Mesendoderm (in vitro differentiated cells): ENCODE measurements at places on chromosomes 1 and 21.

- H3K27me3 ChIP-seq = no peaks in the 10 kb centered on the region
- DNase-seq = peak; percentile 74
- peak overlapping the region; percentile 85 for H3K4me3 ChIP-seq
- peaks cover 6% of the 10 kb centered on the region for H3K4me1 ChIP-seq
- no peaks in the 10 kb centered on the region for H3K36me3 ChIP-seq
These were observed 769 bp downstream of the NTPCR start for GRCh38 chr1:232951180-232951579.

DNA sequence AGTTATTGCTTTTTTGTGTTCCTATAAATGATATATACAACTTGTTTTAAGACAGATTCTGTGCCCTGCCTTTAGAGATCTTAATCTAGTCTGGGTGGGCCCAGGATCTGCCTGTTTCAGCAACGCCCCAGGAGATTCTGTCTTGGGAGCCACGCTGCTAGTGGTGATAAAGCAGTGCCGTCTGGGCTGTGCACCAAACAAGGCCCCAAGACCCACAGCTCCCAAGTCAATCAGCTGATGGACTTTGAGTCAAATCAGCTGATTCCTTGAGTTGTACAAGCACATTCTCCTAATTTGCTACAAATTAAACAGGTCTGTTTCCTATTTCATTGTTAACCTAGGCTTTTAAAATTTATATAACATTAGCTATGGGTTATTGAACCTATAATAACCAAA, 15.7 kb upstream of the SLC44A3 start:
- H3K36me3 ChIP-seq = no peaks in the 10 kb centered on the region
- H3K4me1 ChIP-seq = peaks cover 3% of the 10 kb centered on the region
- H3K27me3 ChIP-seq = no peaks in the 10 kb centered on the region
- no peak for DNase-seq
- no peak overlapping the region for H3K4me3 ChIP-seq

- H3K36me3 ChIP-seq = no peaks in the 10 kb centered on the region
- no peak overlapping the region for H3K27ac ChIP-seq
- DNase-seq = no peak
- no peaks in the 10 kb centered on the region for H3K4me1 ChIP-seq
- no peaks in the 10 kb centered on the region for H3K27me3 ChIP-seq
These were observed 105.9 kb downstream of the GPATCH2 start for GRCh38 chr1:217524787-217525520.

GRCh38 chr1:231301990-231302389, 35.7 kb downstream of the EXOC8 start:
- H3K4me1 ChIP-seq = no peaks in the 10 kb centered on the region
- H3K4me3 ChIP-seq = no peak overlapping the region
- H3K27ac ChIP-seq = no peak overlapping the region

- no peaks in the 10 kb centered on the region for H3K36me3 ChIP-seq
- H3K4me1 ChIP-seq = no peaks in the 10 kb centered on the region
- no peaks in the 10 kb centered on the region for H3K27me3 ChIP-seq
- H3K27ac ChIP-seq = no peak overlapping the region
- DNase-seq = peak; percentile 57
- no peak overlapping the region for H3K4me3 ChIP-seq
These were observed 405.9 kb downstream of the TTLL7 start for GRCh38 chr1:83593073-83593472.

- H3K27ac ChIP-seq = no peak overlapping the region
- peak; percentile 82 for DNase-seq
- no peak overlapping the region for H3K4me3 ChIP-seq
- H3K36me3 ChIP-seq = no peaks in the 10 kb centered on the region
- H3K4me1 ChIP-seq = peaks cover 4% of the 10 kb centered on the region
These were observed 97.0 kb downstream of the MT1HL1 start for GRCh38 chr1:236907205-236907604.

GRCh38 chr1:94793296-94793656, 26.9 kb upstream of the SLC44A3 start:
- H3K27me3 ChIP-seq = no peaks in the 10 kb centered on the region
- DNase-seq = no peak
- no peak overlapping the region for H3K27ac ChIP-seq
- H3K4me3 ChIP-seq = no peak overlapping the region
- H3K36me3 ChIP-seq = no peaks in the 10 kb centered on the region

DNA sequence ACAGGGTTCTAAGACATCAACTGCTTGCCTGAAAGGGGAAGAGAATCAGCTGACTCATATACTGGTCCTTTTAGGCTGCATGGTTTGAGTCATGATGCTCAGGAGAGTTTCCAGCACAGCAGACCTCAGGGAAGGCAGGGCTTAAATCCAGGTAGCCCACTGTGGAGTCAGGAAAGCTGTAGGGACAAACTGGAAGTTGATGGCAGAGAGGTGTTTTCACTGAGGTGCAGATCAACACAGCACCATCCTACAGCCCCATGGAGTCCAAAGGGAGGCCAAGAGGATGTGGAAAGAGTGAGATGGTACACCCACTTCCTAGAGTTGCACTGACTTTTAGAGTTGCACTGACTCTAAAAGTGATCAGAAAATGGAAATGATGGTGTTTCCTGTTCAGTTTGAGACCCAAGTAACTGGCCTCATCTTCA, 252.4 kb upstream of the DUSP10 start:
- no peaks in the 10 kb centered on the region for H3K4me1 ChIP-seq
- H3K36me3 ChIP-seq = no peaks in the 10 kb centered on the region
- H3K27me3 ChIP-seq = no peaks in the 10 kb centered on the region
- DNase-seq = no peak

GRCh38 chr1:36258960-36259344, 34.7 kb downstream of the THRAP3 start:
- H3K27ac ChIP-seq = no peak overlapping the region
- no peaks in the 10 kb centered on the region for H3K4me1 ChIP-seq
- no peaks in the 10 kb centered on the region for H3K27me3 ChIP-seq
- H3K36me3 ChIP-seq = no peaks in the 10 kb centered on the region
- H3K4me3 ChIP-seq = no peak overlapping the region
- DNase-seq = no peak
